ENCODE measurements at places on chromosomes 11 and 22.

DNA sequence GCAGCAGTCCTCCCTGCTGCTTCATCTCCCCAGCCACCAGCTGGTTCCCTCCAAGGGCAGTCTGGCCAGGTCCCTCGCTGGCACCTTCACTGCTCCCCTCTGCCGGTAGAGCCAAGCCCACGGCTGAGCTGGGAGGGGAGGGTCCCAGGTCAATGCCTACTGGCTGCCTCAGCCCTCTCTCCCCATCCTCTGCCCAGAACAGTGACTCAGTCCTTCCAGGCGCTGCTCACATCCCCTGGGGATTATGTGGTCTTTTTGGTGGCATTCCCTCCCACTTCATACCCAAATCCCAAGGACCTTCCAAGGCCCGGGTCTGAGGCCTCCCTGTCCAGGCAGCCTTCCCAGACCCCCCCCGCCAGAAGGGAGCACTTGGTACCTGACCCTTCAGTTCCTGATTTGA is 44.9 kb downstream of the WNT7B start:
- DNase-seq: no peak

DNA sequence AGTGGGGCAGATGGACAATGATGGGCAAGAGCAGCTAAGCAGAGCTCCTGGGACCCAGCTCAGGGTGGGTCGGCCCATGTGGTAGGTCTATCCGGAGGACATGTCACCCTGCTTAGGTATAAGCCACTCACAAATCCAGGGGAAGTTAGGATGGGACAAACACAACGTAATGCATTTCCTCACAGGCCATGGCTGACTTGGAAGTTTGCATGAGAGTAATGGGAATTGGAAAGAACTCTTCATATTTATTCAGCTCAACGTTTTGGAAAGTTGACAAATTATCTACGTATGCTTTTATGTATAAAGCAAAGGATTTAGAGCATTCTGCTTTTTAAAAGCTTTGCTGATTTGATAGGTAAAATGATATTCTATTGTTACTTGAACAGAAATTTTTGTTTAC is 74.9 kb downstream of the SMCO4 start:
- no peak for DNase-seq

DNA sequence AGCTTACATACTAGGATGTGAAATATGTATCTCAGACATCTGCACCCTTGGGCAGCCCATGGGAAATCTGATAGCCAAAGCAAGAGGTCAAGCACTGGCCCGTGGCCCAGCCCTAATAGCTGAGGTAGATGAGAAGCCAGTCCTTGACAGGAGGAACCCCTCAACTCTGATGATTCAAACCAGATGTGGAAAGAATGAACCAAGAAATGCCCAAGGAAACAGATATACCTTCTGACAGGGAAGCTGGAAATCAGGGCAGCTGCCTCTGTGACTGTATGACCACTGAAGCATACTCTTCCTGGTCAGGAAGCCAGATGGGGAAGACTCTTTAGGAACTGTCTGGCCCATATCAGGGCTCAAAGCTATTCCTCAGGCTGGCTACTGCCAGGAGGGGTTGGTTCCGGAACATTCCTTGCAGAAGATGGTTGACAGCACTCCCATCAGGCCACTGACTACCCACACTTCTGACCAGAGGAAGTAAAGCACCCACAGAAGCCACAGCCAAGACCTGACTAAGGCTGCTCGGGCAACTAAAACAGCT is 124.2 kb downstream of the SWAP70 start:
- no peak for DNase-seq

- DNase-seq: no peak
Observed at GRCh38 chr11:124946735-124947141, 7.3 kb upstream of the CCDC15 start.

DNA sequence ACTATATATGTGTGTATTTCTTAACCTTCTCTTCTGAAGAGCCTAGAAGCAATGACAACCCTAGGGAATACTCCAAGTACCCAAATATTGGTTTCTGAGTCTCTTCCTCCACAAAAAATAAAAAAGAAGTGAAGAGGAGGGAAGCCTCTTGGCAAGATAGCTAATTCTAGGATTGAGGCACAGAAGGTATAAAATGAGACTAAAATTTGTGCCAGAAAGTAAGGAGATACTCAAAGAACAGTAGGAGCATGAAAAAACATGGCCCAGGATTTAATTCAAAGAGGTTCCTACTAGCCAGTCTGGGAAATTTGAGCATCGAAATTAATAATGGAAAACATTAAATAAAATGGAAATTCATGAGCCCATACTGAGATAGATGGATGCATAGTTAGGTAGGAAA is 112.1 kb downstream of the PAX6 start:
- DNase-seq: no peak

GRCh38 chr11:112942966-112943643 is 18.1 kb upstream of the NCAM1 start:
- no peak for DNase-seq

- no peak for DNase-seq
Observed at GRCh38 chr11:113603277-113604059, 102.6 kb downstream of the TMPRSS5 start.

DNA sequence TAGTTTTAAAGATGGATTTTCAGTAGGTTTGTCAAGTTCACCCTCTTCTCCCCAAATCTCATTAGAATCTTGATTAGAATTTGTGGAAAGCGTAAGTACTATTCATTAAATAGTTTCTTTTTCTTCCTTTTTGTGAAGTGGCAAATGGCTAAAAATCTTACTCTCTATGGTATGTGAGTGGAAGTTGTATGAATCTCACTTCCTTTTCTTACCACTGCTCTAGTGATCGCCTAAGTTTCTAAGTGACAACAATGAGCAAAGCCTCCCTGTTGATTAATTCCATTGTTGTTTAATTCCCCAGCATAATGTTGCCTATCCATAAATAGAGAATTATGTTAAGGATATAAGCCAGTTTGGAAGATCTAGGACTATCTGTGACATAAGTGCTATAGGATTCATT is 82.7 kb downstream of the PGR start:
- DNase-seq: no peak

GRCh38 chr22:40665312-40665711 is 14.0 kb upstream of the MCHR1 start:
- no peak for DNase-seq

GRCh38 chr11:8732748-8733241 is 50.2 kb downstream of the RPL27A start:
- no peak for DNase-seq

DNA sequence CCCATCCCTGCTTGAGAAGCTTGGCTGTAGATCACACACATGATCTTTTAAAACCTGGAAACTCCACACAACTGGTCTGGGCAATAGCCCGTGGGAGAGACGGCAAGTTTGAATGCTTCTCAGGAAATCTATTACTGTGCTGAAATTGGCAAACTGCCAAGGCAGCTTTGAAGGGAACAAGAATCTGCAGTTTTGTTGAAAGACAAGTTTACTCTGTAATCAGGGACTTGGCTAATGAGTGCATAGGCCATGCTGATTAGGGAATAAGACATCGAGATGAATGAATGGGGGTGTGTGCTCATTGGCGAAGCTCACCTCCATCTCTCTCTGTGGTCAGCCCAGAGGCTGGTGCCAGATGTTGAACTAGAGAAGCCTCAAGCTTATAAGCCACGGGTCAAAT is 218.8 kb downstream of the HIPK3 start:
- no peak for DNase-seq

DNA sequence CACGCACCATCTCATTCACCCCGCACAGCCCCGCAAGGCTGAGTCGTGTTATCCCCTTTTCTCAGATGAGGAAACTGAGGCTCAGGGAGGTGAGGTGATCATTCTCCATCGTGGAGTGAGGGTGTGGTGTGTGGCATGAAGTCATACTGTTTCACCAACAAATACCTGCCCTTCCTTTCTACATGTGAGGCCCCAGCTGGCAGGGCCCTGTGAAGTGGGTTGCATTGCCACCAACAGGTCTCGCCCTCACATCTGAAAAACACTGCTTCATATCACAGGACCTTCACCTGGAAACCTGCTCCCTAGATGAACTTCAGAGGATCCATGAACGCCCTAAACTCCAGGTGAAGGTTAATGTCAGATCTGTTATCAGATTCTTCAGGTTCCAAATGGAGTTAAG is 4.3 kb downstream of the SSTR3 start:
- DNase-seq: no peak

DNA sequence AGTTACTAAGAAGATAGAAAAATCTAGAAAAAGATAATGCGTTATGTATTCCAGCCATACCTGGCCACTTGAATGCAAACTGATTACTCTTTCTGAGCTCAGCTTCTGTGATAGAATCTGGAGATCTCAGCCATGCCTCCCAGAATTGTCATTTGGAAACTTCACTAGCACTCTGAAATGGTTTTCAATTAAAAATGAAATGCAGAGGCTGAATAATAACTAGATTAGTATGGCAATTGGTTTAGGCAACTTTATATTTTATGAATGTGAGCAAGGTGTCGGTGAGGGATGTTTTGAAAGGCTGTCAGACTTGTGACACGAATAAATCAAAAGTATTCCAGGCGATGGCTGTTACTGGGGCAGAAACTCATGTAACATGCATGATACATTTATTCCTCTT is 128.8 kb upstream of the SORL1-AS1 start:
- no peak for DNase-seq
